ENCODE measurements at places on chromosomes 12 and 14. TPM values are rescaled to one million over a fixed set of nuclear protein-coding genes. Genes with fewer than 3 reads are reported as not detected.

Gene TMPRSS12
- total RNA-seq, result not detected

Gene MANSC4
- total RNA-seq, result not detected

Gene GARIN6
- total RNA-seq, result not detected

Gene CEP128
- 2.5 TPM for total RNA-seq

Gene AMDHD1
- not detected for total RNA-seq

Gene HSP90B1
- 543 TPM for total RNA-seq

Gene KRT81
- not detected for total RNA-seq

Gene NTS
- not detected for total RNA-seq

Measured in myometrial cell (primary cell).